ENCODE measurements at places on chromosomes 7 and 10.

DNA sequence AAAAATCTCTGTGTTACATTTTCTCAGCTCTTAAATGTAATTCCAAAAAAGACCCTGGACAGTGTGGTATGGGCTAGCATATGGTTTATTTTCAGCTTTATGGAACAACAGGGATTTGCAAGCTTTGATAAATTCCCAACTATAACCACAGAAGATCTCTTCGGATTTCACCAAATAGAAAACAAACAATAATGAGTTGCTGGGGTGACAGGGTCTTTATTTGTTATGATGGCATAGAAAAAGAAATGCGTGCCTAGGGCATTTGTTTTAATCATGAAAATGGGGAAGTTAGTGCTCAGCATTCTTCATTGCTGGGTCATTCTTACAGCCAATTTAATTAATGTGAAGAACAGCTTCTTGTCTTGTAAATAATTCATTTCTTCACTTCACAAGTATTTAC lies 139.0 kb downstream of the LRRN3 start:
- DNase-seq, result no peak

GRCh38 chr7:12930534-12930933 lies 243.1 kb downstream of the ARL4A start:
- no peak for DNase-seq

- no peak for DNase-seq
Observed at GRCh38 chr10:35184527-35185171, 58.0 kb downstream of the CREM start.

- DNase-seq, result no peak
Observed at GRCh38 chr7:2517026-2517425, 2.5 kb upstream of the LFNG start.

DNA sequence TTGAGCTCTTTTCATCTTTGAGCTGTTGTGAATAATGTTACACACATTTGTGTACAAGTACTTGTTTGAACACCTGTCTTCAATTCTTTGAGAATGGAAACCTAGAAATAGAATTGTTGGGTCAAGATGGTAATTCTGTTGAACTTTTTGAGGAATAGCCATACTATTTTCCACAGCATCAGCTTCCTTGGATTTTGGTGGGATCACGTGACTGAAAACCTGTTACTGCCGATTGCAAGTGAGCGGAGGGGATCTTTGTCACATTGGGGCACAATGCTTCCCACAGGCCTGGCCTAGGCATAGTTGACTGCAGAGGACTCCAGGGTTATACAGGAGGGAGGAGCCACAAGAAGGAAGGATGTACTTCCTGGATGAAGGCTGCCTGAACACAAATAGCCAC lies 21.3 kb upstream of the CACUL1 start:
- no peak for DNase-seq

DNA sequence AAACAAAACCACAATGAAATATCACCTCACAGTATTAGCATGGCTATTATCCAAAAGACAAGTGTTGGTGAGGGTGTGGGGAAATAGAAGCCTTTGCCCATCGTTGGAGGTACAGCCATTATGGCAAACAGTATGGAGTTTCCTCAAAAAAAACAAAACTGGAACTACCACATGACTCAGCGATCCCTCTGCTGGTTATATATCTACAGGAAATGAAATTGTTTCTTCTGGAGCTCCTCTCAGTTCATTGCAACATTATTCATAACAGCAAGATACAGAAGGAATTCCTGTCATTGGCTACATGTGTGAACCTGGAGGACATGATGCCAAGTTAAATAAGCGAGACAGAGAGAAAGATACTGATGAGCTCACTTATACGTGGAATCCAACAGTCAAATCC lies 2.4 kb upstream of the UBE3C start:
- no peak for DNase-seq

DNA sequence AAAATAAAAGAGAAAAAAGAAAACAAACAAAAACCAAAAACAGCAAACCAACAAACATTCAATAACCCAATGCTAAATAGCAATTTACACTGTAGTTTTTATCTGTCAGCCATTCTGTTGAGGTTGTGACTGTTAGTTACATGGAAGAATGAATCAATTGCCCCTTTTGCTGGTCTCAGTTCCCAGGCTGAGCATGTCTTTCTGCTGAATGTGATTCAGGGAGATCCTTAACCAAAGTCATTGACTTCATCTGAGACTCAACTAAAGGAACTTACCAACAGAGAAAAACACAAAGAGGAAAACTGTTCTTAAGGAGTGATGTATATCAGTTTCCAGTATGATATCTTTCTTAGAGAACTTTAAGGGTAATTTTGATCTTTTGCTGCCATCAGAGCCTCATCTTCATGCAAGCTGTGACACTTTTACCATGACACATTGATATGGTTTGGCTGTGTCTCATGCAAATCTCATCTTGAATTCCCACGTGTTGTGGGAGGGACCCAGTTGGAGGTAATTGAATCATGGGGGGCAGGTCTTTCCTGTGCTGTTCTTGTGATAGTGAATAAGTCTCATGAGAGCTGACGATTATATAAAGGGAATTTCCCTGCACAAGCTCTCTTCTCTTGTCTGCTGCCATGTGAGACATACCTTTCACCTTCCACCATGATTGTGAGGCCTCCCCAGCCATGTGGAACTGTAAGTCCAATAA lies 469.8 kb downstream of the KIF20B start:
- no peak for DNase-seq

GRCh38 chr10:127977357-127978009 lies 70.6 kb downstream of the PTPRE start:
- no peak for DNase-seq

DNA sequence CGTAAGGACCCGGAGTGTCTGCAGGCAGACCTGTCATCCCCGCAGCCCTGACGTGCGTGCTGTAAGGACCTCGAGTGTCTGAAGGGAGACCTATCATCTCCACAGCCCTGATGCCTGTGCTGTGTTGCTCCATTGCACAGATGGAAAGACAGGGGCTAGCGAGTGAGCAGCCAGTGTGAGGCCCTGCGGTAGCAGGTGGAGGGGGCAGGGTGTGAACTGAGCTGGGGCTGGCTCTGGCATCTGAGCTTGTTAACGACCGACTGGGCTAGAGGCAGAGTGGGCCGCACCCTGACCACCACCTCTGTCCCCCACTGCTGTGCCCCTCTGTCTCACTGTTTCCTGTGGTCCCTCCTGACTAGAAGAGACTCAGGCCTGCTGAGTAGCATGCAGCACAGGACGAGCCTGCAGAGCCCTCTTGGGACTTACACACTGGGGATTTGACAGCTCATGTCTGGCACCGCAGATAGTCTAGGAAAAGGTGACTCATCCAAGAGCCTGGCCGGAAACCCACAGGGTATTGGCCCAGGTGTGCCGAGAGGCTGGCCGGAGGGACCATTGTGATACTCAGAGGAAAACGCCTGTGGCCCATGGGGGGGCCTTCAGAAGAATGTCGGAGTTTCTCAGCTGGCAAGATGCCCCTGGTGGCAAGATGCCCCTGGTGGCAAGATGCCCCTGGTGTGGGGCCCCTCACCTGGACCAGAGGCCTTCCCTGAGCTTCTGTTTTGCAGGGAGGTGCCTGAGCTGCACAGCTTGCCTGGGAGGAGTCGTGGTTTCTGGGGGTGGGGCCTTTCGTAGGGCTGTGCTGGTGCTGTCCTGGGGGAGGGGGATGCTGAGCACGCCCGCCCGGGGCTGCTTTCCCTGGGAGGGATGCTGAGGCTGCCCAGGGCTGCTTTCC lies 34.3 kb downstream of the INPP5A start:
- peak; percentile 28 for DNase-seq

- no peak for DNase-seq
Observed at GRCh38 chr10:90846746-90847145, 11.1 kb downstream of the HTR7 start.

DNA sequence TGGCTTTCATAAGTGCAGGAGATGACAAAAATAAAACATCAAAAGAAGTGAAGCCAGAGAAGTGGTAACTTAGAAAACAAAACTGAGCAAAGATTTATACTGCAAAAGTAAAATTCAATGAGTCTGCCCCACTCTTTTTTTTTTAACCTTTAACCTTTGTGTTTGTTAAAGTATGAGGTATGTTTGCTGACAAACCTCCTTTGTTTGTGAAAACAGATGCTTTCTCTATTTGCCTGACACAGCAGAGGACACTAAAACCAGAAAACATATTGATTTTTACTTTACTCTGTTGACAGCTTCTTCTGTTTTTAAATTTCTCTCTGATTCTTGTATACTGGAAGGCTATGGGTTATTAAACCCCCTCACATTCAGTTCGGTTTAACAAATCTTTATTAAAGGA lies 57.6 kb downstream of the SGMS1 start:
- no peak for DNase-seq

- no peak for DNase-seq
Observed at GRCh38 chr7:20395511-20395910, 64.8 kb downstream of the ITGB8 start.

DNA sequence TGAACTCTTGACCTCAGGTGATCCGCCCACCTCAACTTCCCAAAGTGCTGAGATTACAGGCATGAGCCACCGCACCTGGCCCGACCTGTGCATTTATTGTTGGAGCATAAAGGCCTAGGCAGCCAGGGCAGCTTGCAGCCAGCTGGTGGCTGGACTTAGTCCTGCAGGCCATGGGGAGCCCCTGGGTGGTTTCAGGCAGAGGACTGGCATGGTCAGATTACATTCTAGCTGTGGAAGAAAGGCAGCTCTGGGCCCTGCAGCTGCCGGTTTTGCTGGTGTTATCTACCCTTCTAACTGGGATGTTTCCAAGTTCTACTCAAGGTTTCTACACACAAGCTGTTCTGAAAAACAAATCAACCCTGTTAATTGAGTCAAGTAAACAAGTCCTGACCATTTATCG lies 22.7 kb upstream of the MKRN1 start:
- no peak for DNase-seq

- no peak for DNase-seq
Observed at GRCh38 chr7:7321681-7322080, 139.3 kb downstream of the C1GALT1 start.

- DNase-seq, result no peak
Observed at GRCh38 chr10:489330-489729, 200.1 kb downstream of the DIP2C start.

DNA sequence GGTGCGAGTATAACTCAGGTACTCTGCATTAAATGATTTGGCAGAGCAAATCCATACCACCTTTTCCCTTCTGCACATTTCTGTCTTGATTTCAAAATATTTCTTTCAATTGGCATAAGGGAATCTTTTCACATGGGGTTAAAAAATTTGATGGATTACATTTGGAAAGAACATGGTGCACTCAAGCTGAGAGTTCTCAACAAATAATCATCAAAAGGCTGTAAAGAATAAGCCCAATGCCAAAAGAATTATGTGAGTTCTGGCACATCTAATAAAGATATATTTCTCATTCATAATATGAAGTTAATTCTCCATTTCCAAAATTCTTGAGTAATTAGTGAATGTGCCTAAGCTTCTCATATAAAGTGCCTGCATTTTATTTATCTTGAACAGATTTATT lies 223.1 kb downstream of the GPR37 start:
- no peak for DNase-seq

- no peak for DNase-seq
Observed at GRCh38 chr7:125605241-125605640, 675.6 kb upstream of the POT1 start.

- no peak for DNase-seq
Observed at GRCh38 chr10:128950916-128951275, 516.1 kb upstream of the MGMT start.

DNA sequence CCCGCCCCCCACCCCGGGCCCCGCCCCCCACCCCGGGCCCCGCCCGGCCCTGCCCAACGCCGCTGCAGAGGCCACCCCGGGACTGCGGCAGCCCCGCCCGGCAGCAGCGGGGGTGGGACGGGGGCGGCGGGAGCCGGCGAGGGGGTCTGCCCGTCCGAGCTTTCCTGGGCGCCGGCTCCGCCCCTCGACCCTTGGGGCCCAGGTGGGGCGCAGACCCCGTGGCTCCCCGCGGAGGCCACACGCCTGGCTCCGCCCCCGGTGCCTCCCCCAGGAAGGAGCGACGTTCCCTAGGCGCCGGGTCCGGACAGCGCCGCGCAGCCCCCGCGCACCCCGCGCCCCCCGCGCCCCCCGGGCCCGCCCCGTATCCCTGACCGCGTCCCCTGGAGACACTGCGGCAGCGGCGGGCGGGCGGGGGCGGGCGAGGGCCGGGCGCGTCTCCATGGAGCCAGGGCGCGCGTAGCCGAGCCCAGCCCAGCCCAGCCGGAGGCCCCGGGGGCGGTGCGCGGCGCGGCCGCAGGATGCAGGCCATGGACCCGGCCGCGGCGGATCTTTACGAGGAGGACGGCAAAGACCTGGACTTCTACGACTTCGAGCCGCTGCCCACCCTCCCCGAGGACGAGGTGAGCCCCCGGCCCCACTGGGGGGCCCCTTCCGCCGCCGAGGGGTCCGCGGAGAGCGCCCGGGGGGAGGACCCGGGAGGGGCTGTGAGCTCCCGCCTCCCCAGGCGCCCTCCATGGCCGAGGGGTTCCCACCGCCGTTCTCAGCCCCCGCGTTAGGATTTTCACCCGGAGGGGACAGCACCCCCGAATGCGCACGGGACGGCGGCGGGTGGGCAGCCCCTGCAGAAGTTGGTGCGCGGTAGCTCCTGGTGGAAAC lies at the start of gene KNDC1:
Gene KNDC1 (plus strand): TSS at position 270 of the 876 bp plus-strand sequence. CDS start 249 bp downstream, at position 519.
- DNase-seq, result no peak

- no peak for DNase-seq
Observed at GRCh38 chr7:101969997-101970585, 152.7 kb downstream of the CUX1 start.

GRCh38 chr10:96524741-96525140 lies 11.0 kb upstream of the TLL2 start:
- DNase-seq, result no peak

DNA sequence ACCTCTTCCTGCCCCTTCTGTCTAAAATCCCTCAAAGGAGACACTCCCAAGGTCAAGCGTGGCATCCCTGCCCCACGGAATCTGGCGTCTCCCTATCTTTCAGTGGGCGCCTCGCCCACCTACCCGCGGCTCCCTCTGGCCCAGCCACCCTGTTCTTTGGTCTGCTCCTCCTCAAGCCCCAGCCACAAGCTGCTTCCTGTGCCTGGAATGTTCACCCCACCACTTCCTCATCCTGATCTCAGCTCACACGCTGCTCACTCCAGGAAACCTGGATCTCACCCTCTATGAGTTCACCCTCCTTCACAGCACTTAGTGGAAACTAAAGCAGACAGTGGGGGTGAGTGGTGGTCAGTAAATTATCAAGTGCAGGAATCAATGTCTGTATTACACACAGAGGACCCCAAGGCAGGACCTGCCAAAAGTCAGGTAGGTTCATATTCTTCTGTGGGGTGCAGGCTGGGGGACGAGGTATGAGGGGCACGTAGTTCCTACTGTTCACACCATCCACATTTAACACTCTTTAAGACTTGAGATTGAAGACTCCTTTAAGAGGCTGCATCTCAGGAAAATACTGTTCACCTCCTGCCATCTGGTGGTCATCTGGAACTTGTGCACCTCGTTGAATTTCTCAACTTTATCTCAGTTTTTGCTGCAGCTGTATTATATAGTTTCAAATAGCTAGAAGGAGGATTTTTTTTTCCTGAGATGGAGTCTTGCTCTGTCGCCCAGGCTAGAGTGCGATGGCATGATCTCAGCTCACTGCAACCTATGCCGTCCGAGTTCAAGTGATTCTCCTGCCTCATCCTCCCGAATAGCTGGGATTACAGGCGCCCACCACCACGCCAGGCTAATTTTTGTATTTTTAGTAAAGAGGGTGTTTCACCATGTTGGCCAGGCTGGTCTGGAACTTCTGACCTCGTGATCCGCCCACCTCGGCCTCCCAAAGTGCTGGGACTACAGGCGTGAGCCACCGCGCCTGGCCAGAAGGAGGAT lies 166.6 kb downstream of the ARHGAP21 start:
- DNase-seq, result no peak

- no peak for DNase-seq
Observed at GRCh38 chr10:131694168-131694780, 206.5 kb upstream of the PPP2R2D start.

- no peak for DNase-seq
Observed at GRCh38 chr7:12814107-12814506, 126.7 kb downstream of the ARL4A start.
